Endothelial cell of umbilical vein (primary cell): ENCODE measurements at places on chromosomes 12 and 14.

DNA sequence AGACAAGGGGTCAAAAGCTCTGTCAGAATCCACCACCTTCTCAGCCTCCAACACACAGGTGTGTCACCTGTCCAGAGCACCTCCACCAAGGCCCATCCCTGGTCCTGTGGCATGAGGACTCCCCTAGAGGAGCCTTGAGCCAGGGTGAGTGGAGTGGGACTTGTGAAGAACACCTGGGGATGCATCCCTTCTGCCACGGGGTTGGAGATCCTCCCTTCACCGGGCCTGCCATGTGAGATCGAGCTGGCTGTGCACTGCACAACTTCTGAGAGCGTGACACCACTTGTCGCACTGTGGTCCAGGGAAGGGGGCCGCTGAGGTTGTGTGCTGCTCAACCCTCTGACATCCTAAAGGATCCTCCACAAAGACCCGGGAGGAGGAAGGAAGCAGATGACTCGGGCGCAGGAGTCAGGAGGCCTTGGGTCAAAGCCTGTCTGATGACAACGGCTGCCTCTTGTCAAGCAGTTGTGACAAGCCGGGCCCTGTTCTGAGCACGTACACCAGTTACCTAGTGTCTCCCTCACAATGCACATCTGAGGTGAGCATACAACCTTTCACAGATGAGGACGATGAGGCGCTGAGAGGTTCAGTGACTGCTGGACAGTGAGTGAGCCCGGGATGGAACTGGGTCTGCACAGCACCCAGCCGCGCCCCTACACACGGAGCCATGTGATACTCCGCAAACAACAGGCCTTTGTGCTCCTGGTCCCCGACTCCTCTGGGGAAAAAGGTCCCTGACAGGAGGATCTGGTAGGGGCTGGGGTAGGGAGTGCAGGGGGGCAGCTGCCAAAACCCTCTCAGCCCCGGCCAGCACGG is 35.6 kb downstream of the CHGA start:
- DNase-seq = no peak
- H3K36me3 ChIP-seq = peaks cover 2% of the 10 kb centered on the region
- H3K4me1 ChIP-seq = peaks cover 8% of the 10 kb centered on the region
- no peaks in the 10 kb centered on the region for H3K27me3 ChIP-seq

DNA sequence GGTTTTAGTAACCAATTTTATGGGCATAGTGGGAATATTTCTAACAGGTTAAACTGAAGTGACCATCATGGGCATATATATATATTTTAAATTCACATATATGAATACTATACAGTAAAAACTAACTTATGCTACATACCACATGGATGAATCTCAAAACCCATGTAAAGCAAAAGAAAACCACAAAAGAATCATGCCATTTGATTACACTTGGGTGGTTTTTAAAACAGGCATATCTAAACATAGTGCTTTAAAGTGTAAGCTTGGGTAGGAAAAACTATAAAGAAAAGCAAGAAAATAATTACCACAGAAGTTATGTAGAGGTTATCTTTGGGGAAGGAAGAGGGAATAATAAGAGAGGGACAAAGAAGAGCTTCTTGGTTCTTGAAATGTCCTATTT is 326.1 kb downstream of the NAV3 start:
- peaks cover 7% of the 10 kb centered on the region for H3K36me3 ChIP-seq
- H3K4me3 ChIP-seq = no peak overlapping the region
- H3K4me1 ChIP-seq = no peaks in the 10 kb centered on the region
- no peak overlapping the region for H3K27ac ChIP-seq

DNA sequence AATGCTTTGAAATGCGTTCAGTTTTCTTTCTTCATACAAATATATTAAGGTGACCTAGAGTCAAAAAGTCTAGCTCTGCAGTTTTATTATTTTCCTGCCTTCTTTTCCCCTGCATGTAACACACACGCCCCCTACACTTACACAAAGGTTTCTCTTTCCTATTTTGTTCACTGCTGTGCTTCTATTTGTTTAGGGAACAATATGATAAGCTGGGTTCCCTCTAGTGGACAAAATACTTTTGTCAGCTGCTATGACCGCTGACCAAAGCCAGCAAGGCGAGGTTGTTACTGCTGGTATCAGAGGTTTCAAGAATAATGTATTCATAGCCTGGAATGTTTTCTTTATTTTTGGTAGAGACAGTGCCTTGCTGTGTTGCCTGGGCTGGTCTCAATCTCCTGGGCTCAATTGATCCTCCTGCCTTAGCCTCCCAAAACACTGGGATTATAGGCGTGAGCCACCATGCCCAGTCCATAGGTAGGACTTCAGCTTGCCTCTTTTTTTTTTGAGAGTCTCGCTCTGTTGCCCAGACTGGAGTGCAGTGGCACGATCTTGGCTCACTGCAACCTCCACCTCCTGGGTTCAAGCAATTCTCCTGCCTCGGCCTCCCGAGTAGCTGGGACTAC is 33.4 kb downstream of the FNTB start:
- DNase-seq = peak; percentile 82
- H3K27ac ChIP-seq = no peak overlapping the region
- no peak overlapping the region for H3K4me3 ChIP-seq
- peaks cover 5% of the 10 kb centered on the region for H3K36me3 ChIP-seq
- H3K27me3 ChIP-seq = no peaks in the 10 kb centered on the region

GRCh38 chr12:57033431-57033830 is 16.5 kb downstream of the MYO1A start:
- H3K27ac ChIP-seq = no peak overlapping the region
- H3K4me1 ChIP-seq = no peaks in the 10 kb centered on the region
- no peak for DNase-seq
- H3K4me3 ChIP-seq = no peak overlapping the region
- no peaks in the 10 kb centered on the region for H3K36me3 ChIP-seq
- H3K27me3 ChIP-seq = peaks cover 13% of the 10 kb centered on the region

GRCh38 chr14:85542623-85543022 is 12.7 kb downstream of the FLRT2 start:
- no peak for DNase-seq
- H3K27ac ChIP-seq = no peak overlapping the region
- peaks cover 7% of the 10 kb centered on the region for H3K4me1 ChIP-seq
- no peaks in the 10 kb centered on the region for H3K27me3 ChIP-seq
- H3K4me3 ChIP-seq = no peak overlapping the region
- peaks cover 22% of the 10 kb centered on the region for H3K36me3 ChIP-seq

DNA sequence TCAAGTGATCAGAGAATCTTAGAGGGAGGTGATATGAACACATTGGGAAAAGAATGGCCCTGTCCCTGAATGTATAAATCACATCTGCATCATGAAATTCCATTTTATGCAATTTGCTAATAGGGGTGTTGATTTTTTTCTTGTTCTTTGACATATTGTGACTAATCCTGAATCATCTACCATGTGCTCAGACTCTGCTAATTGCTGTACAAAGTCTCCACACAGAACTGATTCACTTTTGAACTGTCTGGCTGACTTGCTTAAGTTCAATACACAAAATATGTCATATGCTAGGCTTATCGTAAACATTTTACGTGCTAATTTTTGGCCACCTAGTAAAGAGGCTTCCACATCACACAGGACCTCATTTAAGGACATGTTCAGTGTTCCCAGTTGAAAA is 2.6 kb downstream of the TMEM132D start:
- no peak overlapping the region for H3K4me3 ChIP-seq
- H3K27ac ChIP-seq = no peak overlapping the region
- H3K27me3 ChIP-seq = no peaks in the 10 kb centered on the region
- no peak for DNase-seq

DNA sequence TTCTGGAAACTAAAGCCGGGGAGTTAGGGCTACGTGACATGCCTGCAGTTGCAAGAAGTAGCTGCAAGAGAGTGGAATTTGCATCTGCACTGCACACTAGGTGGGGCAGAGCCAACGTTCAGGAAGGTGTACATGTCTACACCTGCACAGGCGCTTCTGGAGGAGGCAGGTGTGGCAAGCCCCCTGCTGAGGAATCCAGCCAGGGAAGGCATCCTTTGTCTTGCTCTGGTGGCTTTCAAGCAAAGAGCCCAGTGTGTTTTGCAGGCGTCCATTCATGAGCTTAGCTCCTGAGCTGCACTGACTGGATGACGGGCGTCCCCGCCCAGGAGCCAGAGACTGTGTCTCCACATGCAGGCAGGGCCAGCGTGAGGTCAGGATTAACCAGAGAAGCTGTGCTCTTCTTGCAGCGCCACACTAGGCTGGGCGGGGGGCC is 116.3 kb downstream of the ZFP36L1 start:
- H3K36me3 ChIP-seq = no peaks in the 10 kb centered on the region
- H3K4me3 ChIP-seq = no peak overlapping the region
- no peak overlapping the region for H3K27ac ChIP-seq
- DNase-seq = no peak
- peaks cover 19% of the 10 kb centered on the region for H3K4me1 ChIP-seq

- H3K36me3 ChIP-seq = no peaks in the 10 kb centered on the region
- H3K4me3 ChIP-seq = peak overlapping the region; percentile 41
- H3K27me3 ChIP-seq = no peaks in the 10 kb centered on the region
- peak overlapping the region; percentile 34 for H3K27ac ChIP-seq
- H3K4me1 ChIP-seq = peaks cover 20% of the 10 kb centered on the region
- DNase-seq = peak; percentile 72
Measured at GRCh38 chr12:57089271-57090245, 644 bp downstream of the NAB2 start.

DNA sequence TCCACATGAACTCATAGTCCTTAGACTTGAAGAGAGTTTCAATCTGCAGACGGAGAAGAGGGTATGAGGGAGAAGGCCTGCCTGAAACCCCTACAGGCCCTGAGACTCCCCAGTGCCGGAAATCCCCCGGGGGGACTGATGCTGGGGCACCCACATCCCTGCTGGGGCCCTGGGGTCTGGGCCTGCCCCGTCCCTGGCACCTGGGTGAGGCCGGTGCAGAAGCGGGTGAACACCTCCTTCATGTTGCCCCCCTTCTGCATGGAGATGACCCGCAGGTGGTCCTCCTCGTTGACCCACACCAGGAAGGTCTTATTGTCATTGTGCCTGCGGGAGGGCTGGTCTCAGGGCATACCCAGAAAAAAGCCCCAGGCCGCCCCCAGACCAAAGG is 2.4 kb downstream of the CKB start:
- no peaks in the 10 kb centered on the region for H3K36me3 ChIP-seq
- peaks cover 34% of the 10 kb centered on the region for H3K27me3 ChIP-seq
- peaks cover 14% of the 10 kb centered on the region for H3K4me1 ChIP-seq
- no peak overlapping the region for H3K27ac ChIP-seq
- no peak overlapping the region for H3K4me3 ChIP-seq
- no peak for DNase-seq

DNA sequence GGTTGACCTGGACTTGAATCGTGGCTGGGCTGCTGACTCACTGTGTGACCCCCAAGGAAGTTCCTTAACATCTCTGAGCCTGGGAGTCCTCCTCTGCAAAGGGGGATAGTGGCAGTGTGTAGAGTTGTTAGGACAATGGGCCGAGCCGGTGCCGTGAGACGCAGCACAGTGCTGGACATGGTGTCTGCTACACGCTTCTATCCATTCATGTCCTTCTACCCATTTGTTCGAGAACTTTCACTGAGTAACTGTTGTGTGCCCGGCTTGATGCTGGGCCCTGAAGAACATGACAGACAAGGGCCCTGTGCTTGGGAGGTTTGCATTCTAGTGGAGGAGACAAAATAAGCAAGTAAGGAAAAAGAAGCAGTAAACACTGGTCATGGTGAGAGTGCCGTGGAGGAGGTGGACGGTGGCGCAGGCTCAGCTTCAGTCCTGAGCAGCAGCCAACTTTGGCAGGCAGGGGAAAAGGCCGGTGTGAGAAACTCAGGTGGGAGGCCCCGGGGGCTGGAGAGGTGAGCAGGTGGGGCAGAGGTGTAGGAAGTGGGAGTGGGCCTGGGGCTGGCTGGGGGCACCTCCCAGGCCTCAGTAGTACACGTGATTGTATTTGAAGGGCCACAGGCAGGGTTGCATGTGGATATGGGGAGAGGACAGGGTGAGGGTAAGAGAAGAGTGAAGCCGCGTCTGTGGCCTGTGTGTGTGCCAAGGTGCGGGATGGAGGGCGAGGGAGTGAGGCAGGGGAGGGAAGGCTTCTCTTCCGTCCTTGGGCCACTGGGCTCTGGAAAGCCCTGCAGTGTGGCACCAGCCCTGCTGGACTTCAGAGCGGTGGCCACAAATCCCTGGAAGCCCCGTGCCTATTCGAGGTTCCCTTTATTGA is 13.8 kb downstream of the VASH1 start:
- no peak overlapping the region for H3K4me3 ChIP-seq
- no peak for DNase-seq
- H3K27ac ChIP-seq = no peak overlapping the region
- H3K36me3 ChIP-seq = peaks cover 30% of the 10 kb centered on the region

GRCh38 chr12:89244536-89244935 is 107.8 kb downstream of the DUSP6 start:
- DNase-seq = peak; percentile 68
- no peaks in the 10 kb centered on the region for H3K36me3 ChIP-seq
- peaks cover 19% of the 10 kb centered on the region for H3K4me1 ChIP-seq
- H3K27ac ChIP-seq = no peak overlapping the region

GRCh38 chr12:91574391-91574790 is 391.8 kb upstream of the DCN start:
- no peak for DNase-seq
- H3K4me1 ChIP-seq = peaks cover 4% of the 10 kb centered on the region
- no peaks in the 10 kb centered on the region for H3K27me3 ChIP-seq

DNA sequence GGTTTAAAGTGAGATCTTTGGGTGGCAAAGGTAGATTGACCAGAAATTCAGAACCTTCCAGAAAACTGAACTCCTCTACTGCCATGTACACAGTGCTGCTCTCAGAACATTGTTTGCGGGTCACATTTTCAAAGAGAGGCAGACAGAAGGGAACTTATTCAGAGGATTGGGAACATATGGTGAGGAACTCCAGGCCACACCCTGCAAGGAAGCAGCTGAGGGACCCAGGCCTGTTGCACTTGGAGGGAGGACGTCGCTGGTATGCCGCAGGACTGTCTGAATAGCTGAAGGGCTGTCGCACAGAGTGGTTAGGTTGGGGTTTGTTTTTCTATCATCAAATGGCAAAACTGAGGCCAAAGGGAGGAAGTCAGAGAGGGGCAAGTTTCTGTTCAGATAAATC is 441.1 kb downstream of the DPF3 start:
- no peak for DNase-seq
- H3K27me3 ChIP-seq = no peaks in the 10 kb centered on the region
- H3K36me3 ChIP-seq = no peaks in the 10 kb centered on the region
- H3K27ac ChIP-seq = no peak overlapping the region
- H3K4me1 ChIP-seq = no peaks in the 10 kb centered on the region

DNA sequence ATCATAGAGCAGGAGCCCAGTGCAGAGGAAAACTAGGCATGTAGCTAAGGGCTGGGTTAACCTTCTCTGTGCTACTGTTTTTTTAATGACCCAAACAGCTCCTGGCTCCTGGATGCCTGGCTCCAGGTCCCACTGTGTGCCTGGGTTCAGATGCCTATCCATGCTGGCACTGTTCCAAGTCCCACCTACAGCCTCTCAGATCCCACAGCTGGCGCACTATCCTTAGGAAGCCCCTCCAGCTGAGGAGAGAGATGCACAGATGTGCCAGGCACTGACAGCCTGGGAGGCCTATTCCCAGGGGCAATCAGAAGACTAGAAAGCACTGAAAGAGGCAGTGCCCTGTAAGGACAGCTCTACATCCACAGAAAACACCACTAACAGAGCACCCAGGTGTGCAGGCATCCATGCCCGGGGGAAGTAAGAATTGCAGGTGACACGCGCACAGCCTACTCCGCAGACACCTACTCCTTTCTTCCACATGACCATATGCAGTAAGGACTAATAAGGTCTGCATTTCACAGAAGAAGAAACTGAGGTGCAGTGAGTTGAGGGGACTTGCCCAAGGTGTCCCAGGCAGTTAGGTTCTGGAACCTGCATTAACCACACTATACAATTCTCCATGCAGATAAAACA is 51.2 kb downstream of the PITPNM2 start:
- no peak overlapping the region for H3K27ac ChIP-seq
- H3K36me3 ChIP-seq = no peaks in the 10 kb centered on the region
- H3K4me1 ChIP-seq = peaks cover 5% of the 10 kb centered on the region
- H3K4me3 ChIP-seq = no peak overlapping the region
- no peaks in the 10 kb centered on the region for H3K27me3 ChIP-seq
